Stimulated activated CD4-positive, alpha-beta T cell treated with anti-CD3 and anti-CD28 coated beads, Interleukin-1b, Interleukin-23, amount 100 ng/mL, for 4 hours (primary cell): ENCODE measurements at places on chromosomes 4 and X.
A peak's percentile ranks its signal among the peaks of the same experiment; 100 is the strongest.

GRCh38 chrX:132488819-132489577 lies at the start of gene MBNL3:
TSS of gene MBNL3 (minus strand) at chrX:132489038. CDS start at chrX:132439611, 49,427 bp downstream.
- peak; percentile 43 for DNase-seq

DNA sequence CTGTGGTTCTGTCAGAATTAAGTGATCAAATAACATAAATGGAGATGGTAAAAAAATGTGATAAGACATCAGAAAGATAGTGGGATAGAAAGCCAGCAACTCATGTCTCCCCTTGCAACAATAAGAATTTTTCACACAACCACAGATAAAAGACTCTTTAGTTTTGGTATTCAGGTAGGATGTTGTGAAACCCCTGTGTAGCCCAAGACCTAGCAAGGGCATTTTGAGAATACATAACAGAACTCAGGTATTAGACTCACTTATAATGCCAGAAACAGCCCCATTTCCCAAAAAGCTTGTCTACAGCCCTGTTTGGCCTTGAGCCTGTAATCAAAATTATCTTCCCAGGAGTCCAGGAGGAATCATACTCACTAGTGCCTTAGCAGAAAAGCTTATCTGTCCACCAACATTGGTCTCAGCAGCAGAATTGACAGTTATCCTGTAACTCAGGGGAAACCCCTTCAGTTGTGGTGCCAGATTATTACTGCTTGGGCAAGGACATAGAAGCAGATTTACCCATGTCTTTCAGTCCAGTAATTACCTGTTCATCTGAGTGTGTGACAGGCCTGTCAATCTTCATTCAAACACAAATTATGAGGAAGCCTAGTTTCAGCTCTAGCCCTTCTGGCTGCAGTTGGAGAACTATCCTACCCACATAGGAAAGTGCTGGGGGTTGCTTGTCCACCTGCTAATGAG lies 41.0 kb upstream of the UGT2B17 start:
- no peak for DNase-seq

- no peak for DNase-seq
Measured at GRCh38 chr4:100083289-100083688, 107.0 kb downstream of the DDIT4L start.

- DNase-seq, result no peak
Measured at GRCh38 chr4:80462621-80463091, 127.1 kb downstream of the CFAP299 start.

DNA sequence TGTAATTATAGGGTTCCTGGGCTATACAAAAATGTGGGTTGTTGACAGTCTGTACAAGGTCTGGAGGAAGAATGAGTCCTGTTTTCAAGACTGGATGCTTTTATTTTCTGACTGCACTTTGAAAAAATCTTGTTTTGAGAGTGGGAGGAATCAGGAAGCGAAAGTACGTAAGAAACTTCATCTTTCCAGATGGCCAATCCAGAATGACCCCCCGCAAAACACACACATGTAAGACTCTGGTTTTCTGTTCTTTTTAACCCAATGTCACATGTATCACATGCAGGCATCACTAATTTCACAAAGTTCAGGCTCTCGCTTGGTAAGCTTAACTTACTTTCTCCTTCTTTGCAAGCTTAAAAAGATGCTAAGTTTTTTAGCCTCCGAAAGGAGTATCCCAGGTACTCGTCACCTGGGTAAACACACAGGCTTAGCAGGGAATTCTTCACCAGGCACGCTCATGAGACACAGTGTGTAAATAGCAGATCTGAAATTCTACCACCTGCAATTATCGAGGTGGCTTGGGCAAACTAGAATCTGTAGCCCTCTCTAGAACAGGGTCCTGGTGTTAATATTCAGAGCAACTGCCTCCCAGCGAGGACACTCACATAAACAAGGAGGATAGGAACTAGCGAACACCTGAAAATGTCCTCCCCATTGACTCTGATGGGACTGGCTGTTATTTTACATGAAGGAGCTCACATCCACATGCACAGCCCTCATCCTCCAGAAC lies 90.7 kb downstream of the NSUN7 start:
- no peak for DNase-seq

DNA sequence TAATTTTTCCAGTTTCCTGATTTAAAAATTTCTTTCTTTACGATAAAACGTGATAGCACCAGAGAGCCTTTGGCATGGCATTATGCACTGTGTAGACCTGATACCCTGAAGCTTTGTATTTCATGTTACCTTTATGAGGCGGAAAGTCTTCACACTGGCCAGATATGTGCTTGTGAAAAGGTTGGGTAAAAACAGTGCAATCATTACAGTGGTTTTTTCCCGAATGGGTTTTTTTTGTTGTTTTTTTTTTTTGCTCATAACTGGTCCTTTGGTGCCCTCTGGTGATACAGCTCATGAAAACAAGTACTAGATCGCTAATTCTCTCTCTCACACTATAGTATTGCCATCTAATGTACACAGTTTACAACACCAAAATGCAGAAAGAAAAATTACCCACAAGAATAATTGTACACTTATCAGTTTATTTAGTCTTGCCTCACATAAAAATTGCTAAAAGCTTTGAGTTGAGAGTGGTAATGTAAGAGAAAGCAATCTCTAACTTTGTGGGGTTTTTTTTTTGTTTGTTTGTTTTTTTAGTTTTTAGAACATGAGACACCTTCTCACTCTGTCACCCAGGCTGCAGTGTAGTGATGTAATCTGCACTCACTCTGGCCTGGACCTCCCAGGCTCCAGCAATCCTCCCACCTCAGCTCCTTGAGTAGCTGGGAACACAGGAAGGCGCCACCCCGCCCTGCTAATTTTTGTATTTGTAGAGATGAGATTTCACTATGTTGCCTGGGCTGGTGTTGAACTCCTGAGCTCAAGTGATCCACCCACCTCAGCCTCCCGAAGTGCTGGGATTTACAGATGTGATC lies 21.3 kb downstream of the SPCS3 start:
- no peak for DNase-seq

DNA sequence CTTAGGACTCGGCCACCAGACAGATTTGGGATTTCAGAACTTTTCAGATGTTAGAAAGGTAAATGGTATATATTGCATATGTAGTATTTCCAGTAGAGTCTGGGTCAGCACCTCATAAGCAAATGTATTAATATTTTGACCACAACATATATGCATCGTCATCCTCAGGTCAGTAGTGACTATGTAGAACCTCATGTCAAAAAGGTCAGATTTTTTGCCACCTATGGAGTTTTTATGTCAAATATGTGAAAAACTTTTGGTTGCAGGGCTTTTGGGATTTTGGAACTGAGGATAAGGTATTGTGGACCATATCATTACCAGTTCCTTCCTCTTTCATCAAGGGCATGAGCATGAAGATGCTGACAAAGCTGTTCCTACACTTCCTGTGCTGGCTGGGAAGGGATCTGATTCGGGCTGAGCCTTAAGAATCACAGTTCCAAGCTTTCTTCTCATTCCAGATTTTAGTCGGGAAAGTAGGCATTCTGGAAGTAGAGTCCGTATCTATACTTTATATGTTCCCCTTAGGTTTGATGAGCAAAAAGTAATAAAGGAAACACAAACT lies 183.0 kb upstream of the PGRMC2 start:
- DNase-seq, result no peak

GRCh38 chr4:174373821-174374220 lies 90.1 kb downstream of the CEP44 start:
- DNase-seq, result no peak

- DNase-seq, result no peak
Measured at GRCh38 chr4:142405021-142405694, 440.9 kb downstream of the INPP4B start.

DNA sequence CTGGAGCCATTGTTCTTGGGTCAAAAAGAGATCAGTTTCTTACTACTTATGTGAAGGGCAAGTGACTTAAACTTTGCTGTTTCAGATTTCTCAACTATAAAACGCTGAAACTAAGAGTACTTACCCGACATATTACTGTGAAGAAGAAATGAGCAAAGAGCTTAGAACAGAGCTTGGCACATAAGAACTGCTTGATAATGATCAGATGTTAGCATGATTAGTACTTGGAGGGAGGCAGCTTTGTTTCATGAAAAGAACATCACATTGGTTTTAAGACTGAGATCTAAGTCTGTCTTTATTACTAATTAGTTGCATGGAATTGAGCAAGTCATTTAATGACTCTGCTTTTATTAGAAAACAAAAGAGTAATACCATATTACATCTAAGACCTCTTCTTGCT lies 169.1 kb downstream of the ARHGAP24 start:
- DNase-seq, result no peak

DNA sequence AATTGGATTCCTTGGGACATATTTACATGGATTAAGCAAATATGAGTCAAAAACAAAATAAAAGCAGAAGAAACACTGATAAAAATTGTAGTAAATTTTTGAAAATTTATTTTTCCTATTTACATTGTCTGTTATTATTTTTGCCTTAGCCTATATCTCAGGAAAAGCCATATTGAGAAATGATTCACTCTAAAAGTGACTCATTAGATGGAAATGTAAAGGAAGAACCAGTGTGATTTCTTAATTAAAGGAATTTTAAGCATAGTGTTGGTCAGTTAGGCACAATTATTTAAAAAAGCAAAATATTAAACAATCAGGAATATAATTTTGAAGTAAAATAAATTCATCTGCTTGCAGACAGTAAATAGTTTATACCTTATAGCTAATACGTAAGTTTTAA lies 167.4 kb upstream of the NAP1L5 start:
- no peak for DNase-seq

DNA sequence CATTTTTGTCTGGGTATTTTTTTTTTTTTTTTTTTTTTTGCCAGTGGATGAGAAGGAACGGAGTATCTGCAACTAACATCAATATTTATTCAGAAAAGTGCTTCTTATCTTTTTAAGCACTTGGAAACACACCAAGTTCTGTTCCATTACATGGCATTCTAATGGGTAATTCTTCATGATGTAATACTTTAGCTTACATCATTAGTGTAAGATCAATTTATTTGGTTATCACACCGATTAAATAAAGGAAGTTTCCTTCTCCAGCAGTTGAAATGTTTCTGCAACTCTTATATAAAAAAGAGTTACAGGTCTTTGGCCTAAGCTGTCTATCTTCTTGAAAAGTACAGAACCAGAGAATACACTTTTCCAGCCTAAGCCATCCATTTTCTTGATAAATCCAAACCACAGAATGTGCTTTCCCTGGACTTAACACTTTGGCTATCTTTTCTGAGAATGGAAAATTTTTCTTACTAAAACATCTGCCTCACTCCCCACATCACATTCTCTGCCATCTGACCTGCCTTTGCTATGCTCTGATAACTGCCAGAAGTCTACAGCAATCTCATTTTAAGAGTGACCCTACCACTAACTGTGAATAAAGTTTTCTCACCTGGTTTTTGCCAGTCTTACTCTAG lies 191.9 kb upstream of the MAB21L2 start:
- no peak for DNase-seq

- DNase-seq, result no peak
Measured at GRCh38 chr4:142021761-142022160, 385.4 kb downstream of the IL15 start.

DNA sequence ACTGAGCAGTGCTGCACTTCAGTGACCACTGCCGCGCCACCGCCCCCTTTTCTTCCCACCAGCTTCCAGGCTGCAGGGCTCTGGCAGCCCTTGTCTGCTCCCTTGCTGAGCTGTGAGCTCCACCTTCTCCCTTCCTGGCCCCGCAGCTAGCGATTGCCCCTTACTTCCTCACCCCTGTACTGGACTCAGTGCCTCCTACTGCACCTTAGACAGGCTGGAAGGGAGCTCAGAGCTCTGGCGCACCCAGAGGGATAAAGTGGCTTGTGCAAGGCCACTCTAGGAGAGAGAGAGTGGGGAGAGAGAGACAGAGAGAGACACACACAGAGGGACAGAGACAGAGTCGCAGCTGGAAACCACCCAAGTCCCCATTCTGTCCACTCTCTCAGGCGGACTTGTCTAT lies 6.0 kb downstream of the RASL11B start:
- DNase-seq, result no peak

DNA sequence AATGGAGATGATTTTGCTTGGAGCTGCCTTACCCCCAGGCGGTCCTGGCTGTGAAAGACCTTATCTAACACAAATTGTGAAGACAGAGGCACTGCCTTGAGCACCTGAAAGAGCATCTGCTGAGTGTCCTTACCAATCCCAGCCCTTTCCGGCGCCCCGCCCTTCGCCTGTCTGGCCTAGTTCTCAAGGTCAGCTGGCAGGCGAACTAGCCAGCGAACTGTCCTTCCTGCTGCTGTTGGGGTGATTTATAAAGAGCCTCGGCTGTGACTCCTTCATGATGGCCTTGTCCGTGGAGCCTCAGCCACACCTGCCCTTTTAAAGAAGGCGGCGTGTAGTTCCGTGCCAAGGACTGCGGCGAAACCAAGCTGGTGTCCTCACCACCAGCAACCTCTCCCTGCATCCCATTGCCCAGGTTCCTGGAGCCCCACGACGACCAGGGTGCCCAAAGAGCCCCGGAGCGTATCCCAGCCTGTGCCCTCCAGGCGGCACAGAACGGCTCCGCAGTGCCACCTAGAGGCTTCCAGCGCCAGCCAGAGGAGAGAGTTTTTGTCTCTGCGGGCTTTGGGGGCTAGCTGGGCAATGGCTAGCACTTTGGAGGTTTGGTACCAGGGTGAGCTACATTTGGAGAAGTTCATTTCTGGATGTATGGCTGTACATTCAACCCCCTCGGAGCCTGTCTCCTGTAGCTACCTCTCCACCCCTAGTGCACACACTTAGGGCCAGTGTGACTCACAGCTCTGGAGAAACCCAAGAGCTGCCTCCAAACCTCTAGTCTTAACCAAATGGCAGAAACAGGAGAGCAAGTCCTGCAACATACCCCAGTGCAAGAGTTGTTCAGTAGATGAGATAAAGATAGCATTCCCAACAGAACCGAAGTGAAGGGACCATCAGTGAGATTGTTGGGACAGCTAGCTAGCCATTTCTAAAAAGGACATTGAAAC lies 36.8 kb upstream of the VMA21 start:
- peak; percentile 29 for DNase-seq

GRCh38 chr4:110636171-110636679 lies 13.3 kb upstream of the PITX2 start:
- no peak for DNase-seq

DNA sequence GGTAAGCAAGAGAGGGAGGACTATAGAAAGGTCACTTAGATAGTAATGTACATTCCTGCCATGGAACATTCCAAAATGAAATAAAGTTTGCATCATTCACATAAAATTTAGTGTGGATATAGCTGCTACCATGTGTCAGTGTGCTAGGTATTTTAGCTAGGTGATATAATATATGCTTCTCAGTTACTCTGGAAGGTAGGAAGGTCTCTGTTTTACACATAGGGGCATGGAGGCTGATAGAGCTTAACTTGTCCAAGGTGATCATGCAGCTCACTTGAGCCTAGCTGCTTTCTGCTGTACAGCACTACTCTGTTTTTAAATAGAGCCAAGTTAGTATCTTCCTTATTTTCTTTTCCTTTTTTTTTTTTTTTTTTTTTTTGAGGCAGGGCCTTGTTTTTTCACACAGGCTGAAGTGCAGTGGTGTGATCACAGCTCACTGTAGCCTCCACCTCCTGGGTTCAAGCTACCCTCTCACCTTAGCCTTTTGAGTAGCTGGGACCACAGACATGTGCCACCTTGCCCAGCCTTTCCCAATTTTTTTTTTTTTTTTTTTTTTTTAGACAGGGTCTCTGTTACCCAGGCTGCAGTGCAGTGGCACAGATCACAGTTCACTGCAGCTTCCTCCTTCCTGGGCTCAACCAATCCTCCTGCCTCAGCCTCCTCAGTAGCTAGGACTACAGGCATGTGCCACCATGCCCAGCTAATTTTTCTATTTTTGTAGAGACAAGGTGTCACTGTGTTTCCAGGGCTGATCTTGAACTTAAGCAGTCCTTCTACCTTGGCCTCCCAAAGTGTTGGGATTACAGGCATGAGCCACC lies 10.4 kb downstream of the AFF1 start:
- DNase-seq, result no peak

- DNase-seq, result no peak
Measured at GRCh38 chrX:9135901-9136510, 102.1 kb upstream of the FAM9B start.

- no peak for DNase-seq
Measured at GRCh38 chr4:137705171-137705783, 173.0 kb upstream of the PCDH18 start.
